ENCODE measurements at places on chromosomes 6 and 20.

DNA sequence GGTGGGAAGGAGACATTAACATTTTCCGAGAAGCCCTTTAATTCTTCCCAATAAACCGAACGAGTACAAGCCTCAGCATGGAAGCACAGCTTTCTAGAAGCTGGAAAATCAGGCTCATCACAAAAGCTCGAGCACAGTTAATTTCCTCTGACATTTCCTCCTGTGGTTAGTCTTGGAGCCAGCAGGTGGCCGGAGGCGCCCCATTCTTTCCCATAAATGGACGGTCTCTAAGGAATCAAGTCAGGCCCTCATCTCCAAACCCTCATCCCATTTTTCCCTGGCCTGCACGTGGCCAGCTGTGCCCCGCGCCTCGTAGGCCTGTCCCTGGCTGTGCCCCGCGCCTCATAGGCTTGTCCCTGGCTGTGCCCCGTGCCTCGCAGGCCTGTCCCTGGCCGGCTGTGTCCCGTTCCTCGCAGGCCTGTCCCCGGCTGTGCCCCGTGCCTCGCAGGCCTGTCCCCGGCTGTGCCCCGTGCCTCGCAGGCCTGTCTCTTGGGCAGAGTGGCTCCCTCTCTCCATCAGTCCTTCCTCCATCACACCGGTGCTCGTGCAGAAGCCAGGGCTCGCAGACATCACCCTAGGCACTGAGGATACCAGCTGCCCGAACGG, 19.7 kb upstream of the NTSR1 start:
- no peak for DNase-seq

- no peak for DNase-seq
These were observed 195.4 kb upstream of the RUNX2 start for GRCh38 chr6:45132658-45133294.

DNA sequence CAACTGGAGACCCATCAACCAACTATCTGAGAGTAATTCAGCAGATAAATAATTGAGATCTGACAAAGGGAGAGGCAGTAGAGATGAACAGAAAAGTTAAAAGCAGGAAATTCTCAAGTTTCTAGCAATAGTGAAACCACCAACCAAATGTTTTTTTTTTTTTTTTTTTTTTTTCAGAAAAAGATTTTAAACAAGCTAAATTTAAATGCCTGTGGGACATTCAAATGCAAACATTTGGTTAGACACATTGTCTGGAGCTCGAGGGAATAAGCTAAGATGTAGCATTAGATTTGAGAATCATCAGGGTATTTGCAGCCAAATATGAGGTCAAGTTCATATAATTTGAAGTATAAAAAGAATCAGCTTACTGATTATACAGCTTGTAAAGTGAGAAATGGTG, 16.4 kb downstream of the RANBP9 start:
- no peak for DNase-seq

- no peak for DNase-seq
These were observed 2.3 kb downstream of the RPS12 start for GRCh38 chr6:132816660-132817059.

DNA sequence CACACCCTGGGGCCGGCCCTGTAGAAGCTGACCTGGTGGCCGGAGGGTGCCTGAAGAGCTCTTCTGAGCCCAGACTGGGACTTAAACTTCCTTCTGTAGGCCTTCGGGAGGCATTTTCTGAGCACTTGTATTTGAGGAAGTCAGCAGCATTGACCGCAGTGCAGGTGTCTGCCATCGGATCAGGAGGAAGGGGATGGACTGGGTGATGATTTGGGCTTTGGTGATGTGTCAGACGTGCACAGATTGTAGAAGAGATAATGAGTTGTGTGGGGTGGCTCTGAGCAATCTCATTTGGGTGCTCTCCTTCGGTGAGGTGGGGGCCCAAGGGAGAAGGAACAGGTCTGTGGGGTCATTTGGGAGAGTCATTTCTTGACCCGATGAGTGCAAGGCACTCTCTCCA, 150.9 kb downstream of the ARID1B start:
- DNase-seq = no peak

Data from DMS79 (cell line).